Caudate nucleus (tissue), 63 donors: ENCODE measurements at places on chromosomes 3 and 15.

GRCh38 chr15:42591238-42591934 lies 16.0 kb downstream of the STARD9 start:
- no peak for DNase-seq

GRCh38 chr15:29914511-29914926 lies 92.3 kb upstream of the TJP1 start:
- no peak for DNase-seq

DNA sequence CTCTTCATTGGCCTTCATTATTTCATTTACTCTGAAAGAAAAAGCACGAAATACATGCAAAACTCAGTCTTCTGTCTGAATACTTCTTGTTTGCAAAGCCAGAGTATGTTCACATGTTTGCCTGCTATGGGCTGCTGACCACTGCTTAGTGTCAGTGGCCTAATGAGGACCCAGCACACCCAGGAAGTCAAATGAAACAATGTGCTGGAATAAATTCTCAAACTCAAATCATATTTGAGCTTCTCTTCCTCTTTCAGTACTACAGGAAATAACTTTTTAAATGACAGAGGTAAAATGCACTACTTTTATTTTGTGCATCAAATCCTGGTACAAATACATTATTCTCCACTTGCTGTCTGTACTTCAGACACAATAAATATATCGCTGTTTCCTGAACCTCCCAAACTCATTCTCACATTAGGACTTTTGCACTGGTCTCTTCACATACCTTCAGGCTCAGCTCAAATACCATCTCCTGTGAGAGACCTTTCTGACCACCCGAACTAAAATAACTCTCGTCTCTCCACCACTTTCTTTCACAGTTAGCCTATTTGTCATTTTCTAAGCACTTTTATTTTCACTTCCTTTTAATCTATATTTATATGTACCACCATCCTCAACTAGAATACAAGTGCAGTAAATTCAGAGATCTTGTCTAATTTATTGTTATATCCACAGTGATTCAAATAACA lies 176.8 kb downstream of the TUSC7 start:
- DNase-seq = no peak

GRCh38 chr3:21041621-21042020 lies 709.4 kb downstream of the ZNF385D start:
- DNase-seq = no peak

- no peak for DNase-seq
These were observed 59.6 kb upstream of the ZBTB38 start for GRCh38 chr3:141308588-141309218.

DNA sequence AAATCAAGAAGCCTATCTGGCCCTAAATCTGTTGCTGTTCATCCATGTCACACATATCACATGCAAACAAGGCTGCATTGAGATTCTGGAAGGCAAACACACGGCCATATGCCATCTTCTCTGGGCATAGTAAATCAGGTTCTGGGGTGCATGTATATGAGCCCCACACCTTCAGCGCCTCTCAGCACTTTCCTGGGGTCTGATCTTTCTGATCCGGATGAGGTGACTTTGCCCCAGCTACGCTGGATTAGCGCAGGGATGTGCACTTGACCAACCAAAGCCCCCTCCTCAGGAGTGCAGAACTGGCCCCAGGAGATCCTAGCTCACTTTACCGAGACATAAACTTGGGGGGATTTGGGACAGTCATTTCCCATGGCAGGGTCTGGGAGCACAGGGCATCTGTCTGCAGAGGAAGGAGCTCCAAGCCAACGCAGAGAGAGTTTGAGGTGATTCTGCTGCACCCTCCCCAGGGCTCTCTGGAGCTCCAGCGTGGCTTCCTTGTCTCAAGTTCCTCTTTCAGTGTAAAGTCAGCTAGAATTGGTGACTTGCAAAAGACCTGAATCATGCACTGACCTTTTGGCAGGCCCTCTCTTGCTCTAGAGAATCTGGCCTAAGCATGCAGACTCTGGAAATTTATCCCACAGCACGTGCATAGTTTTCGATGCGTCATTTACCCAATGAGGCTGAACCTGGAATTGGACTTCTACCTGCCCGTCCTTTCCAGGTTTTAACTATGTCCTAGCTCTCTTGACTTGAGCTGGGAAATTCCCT lies 63.5 kb upstream of the KLF13 start:
- no peak for DNase-seq

GRCh38 chr15:90031231-90031791 lies 30.2 kb downstream of the ZNF710 start:
- DNase-seq = no peak

- DNase-seq = no peak
These were observed 387.4 kb downstream of the PTPRG start for GRCh38 chr3:61948699-61949305.

DNA sequence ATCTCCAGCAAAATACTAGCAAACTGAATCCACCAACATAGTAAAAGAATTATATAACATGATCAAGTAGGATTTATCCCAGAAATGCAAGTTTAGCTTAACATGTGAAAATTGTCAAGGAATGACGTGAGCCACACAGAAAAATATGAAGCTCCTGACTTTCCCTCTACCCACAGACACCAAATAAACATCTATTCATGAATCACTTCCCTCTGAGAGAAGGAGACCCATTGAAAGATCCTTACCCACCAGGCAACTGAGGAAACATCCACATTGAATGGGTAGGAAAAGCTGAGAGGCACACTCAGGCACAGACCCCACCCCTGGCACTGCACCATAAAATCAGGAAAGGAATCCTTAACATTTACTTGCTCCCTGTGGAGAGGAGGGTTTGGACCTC lies 102.2 kb upstream of the MANF start:
- no peak for DNase-seq

- DNase-seq = no peak
These were observed 248.0 kb upstream of the THBS1 start for GRCh38 chr15:39332846-39333245.

GRCh38 chr3:64398006-64398405 lies 172.7 kb upstream of the PRICKLE2 start:
- no peak for DNase-seq

- DNase-seq = no peak
These were observed 29.5 kb upstream of the VEPH1 start for GRCh38 chr3:157532529-157533297.

DNA sequence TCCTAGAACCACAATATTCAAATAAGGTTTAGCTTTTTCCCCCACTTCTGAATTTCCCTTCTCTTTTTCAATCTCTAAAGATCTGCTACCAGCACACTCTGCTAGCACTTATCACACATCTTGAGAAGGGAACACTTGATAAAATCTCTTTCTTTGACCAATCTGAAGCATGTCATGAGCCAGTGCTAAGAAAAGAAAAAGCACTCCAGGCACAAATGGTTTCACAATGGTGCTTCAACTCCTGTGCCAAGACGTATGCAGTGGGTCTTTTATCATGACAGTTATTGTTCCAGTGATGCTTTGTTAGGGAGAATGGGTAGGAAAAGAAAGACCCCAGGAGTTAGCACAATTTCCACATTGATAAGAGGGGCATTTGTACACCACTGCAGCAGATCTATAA lies 248.4 kb downstream of the ZNF385D start:
- DNase-seq = no peak

- no peak for DNase-seq
These were observed 49.2 kb upstream of the P3H2 start for GRCh38 chr3:190169877-190170276.

- no peak for DNase-seq
These were observed 22.8 kb downstream of the MESP1 start for GRCh38 chr15:89728254-89728653.

DNA sequence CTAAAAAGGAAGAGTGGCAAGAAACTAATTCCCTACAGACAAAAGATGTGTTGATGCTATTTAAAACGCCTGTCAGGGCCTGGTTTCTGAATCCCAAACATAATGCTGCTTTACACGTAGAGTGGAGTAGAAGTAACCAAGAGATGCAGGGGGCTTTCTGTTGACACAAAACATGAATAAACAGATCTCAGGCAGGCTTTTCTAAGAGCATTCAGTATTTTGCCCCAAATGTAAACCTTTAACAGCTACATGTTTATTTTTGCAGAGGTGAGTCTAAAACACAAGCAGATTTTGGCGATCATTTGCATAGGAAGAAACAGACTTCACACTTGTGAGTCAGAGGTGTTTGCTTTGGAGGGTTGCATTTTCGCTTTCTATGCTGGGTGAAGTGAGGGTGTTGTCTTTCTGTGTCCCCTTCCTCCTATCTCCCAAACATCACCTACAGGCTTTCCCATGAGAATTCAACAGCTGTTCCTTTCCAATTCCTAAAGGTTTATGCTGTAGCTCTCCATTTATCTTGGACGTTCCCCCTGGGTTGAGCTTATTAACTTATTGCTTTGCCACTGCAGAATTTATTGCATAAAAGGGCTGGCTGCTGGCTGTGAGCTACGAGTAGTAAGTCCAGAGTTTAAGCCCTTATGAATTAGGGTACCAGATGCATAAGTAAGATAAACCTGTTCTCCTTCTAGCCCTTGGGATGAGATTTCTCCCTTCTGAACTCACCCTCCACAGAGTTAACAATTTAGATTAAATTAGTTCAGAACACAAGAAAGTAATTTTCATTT lies 156.7 kb downstream of the DIPK2A start:
- no peak for DNase-seq

DNA sequence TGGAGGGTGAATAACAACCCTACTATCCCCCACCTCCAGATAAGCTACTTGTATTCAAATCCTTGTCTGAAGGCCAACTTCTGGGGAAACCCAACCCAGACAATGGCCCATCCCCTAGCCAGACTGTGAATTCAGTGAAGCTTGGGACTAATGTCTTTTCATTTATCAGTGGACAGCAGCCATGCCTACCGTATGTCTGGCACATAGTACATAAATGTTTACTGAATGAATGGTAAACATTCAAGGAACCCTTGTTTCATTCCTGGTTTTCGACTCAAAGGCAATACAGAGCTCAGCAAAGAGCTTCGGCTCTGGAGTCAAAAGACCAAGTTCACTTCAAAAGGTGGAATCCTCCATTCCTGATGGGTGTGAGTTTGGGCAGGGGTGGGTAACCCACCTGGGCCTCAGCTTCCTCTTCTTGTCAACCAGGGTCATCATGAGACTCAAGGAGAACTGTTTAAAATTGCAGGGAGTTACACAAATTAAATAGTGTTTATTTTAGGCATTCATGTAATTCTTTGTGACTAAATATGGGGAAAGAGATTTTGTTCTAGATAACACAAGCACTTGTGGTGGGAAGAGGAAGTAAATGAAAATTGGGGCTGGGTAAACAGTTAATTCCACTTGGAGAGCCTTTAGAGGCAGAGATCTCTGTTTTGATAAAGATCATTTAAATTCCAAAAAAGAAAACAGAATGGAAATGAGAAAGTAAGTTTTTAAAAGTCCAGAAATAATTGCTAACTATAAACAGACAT lies 303.7 kb upstream of the WNT5A start:
- no peak for DNase-seq

DNA sequence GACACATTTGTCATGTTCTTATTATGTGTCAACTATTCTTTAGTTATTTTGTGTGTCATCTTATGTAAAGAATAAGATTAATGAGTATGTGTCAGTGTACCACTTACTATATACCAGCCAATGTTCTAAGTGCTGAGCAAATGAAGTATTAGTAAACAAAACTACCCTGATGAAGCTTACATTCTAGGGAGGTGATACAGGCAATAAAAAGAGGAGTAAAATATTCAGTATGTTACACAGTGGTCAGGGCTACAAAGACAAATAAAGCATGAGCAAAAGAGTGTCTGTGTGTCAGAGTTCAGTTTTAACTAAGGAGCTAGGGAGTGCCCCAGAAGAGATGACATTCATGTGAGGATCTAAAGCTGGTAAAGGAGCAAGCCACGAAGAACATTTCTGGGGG lies 79.1 kb downstream of the TRPC1 start:
- no peak for DNase-seq

GRCh38 chr15:71295603-71296314 lies 180.5 kb downstream of the THSD4 start:
- no peak for DNase-seq

DNA sequence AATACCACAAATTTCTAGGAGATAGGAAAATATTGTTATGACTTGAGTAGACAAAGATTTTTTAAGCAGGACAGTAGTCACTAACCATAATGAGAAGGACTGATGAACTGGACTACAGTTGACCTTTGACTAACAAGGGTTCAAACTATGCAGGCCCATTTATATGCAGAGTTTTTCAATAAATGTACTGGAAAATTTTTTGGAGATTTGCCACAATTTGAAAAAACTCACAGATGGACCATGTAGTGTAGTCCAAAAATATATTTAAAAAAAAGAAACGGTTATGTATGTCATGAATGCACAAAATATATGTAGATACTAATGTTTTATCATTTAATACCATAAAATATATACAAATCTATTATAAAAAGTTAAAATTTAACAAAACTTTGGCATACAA lies 151.8 kb downstream of the LRRN1 start:
- DNase-seq = no peak

GRCh38 chr3:169604568-169604967 lies 58.9 kb downstream of the MECOM start:
- no peak for DNase-seq

GRCh38 chr3:184868477-184868876 lies 56.5 kb downstream of the VPS8 start:
- no peak for DNase-seq

DNA sequence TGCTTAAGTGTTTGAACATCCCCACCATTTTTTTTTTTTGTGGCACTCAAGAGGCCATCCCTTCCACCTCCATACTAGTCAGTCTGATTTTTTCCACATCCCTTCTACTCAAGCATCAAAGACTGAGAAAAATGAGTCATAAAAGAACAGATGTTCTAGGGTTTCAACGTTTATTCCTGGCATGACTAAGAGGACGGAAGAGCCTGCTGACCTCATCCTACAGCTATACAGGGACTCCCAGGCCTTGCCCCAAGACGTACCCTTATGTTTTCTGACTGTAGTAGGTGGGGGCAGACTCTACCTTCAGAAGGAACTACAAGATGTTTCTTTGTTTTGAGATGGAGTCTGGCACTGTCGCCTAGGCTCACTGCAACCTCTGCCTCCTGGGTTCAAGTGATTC lies 3.3 kb upstream of the ITPKA start:
- DNase-seq = no peak

DNA sequence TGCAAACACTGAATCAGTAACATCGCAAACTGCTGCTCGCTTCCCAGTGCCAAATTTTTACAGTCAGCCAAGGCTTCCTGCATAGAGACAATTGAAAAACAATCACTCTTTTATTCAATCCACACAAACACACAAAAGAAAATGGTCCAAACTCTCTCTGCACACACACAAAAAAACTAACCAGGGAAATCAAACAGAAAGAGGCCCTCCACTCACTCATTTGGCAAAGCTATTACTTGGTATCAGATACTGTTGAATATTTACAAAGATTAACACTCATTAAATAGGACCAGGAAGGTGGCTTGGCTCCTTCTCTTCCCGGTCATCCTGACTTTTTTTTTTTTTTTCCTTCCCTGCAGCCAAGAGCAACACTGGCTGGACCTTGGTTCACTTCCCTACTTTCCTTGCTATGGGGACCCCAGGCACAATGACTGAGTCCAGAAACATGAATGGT lies 62.4 kb upstream of the SPATA12 start:
- no peak for DNase-seq

GRCh38 chr3:123809597-123809996 lies 74.5 kb downstream of the MYLK start:
- no peak for DNase-seq
